ENCODE measurements at places on chromosomes 4 and X.
A peak's percentile ranks its signal among the peaks of the same experiment; 100 is the strongest.

DNA sequence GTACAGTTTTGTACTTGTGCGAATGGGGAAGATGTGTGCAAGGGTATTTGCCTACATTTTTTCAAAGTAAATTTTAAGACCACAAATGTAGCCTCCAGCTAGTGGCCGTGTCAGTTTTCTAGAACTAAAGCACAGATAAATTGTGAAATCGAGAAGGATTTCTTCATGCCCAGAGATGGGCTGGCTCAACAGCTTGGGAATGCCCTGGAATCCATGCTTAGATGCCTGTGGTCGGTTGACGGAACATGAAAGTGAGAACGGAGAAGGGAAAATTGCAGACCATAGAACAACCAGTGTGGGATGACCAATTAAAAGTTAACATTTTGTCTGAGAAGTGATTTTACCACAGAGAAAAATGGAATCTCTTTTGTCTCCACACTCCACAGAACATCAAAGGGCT lies 73.2 kb upstream of the VCX2 start:
- no peak for DNase-seq

DNA sequence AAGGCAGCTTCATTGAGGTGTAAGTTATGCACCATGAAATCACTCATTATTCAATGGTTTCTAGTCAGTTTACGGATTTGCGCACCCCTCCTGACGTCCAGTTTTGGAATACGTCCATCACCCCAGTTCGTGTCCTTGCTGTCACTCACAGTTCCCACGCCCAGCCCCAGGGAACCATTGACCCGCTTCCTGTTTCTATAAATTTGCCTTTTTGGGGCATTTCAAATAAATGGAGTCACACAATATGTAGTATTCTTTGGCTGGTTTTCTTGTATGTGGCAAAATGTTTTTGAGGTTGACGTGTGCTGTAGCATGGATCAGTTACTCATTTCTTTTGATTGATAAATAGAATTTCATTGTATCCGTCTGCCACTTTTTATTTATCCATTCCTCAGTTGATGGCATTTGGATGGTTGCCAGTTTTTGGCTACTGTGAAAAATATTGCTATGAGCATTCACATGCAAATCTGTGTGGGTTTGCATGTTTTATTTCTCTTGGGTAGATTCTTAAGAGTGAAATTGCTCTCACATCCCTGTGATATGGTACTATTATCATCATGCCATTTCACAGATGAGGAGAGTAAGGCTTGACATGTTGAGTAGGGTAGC lies 18.4 kb upstream of the SORCS2 start:
- DNase-seq = no peak

DNA sequence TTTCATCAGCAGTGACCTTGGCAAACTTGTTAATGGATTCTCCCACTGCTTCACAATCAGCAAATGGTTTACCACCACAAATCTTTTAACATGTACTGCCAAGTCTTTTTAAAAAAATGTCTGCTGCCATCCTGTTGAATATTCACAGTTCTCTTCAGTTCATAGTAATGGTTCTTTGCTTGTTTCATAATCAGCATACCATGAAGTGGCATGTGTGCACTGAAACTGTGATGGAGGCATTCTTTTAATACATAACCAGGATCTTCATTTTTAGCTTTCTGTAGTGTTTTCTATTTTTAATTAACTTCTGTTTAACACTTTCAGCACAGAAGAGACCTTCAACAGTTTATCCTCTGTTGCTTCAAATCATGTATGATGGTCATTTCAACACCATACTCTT lies 230.1 kb upstream of the ARSJ start:
- DNase-seq = no peak

GRCh38 chr4:108215055-108215454 lies 46.3 kb upstream of the LEF1 start:
- DNase-seq = no peak

- no peak for DNase-seq
Observed at GRCh38 chrX:70592091-70592490, 147.5 kb downstream of the DLG3 start.

GRCh38 chr4:77002321-77003107 lies 53.0 kb downstream of the SEPTIN11 start:
- no peak for DNase-seq

DNA sequence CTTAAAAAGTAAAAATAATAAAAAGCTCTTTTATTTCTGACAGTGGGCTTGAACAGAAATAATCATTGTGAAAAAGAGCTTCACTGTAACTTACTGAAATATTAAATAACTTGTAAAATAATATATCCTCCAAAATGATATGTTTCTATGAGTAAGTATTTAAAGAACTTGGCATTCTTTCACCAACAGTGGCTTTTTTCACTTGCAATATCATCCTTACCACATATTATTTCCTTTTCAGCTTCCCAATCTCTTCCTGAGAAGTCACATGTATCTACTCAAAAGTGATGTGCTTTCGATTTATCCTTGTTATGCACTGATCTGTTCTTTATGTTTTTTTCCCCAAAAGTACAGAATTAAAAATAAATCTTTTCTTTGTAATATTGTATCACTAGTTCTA lies 2.2 kb upstream of the PCDH18 start:
- no peak for DNase-seq

DNA sequence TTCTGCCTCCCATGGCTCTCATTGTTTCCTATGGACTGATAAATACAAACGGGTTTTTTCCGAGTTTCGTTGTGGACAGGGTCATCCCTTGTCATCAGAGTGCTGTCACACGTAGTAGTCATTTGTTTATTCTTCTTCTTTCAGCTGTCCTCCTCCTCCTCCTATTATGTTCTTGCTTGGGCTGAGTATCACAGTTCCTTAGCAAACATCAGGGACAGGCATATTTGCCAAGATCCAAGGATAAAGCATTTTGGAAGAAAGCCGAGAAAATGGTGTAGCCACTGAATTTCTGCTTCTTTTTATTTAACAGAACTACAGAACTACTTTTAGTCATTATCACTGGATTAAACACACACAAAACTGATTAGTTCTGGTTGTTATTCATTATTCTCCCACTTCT lies 167.9 kb downstream of the MAML3 start:
- no peak for DNase-seq

- DNase-seq = no peak
Observed at GRCh38 chr4:26325191-26325590, 4.4 kb downstream of the RBPJ start.

DNA sequence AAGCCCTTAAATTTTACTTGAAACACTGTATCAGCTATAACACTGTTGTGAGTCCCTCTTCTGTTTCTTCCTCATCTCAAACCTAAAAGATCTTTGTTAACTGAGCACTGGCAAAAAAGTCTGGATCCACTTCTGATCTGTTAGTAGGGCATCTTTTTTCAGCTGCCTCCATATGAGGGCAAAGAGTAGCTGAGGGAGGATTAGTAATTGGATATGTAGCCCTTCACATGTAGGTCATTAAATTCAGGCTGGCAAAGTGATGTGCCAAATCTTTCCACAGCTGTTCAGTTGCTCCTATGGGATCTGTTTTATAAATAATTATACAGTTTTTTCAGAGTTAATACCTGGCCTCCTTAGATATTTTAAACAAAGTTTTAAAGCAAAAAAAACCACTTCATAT lies 1.1 kb upstream of the TRMT10A start:
- no peak for DNase-seq

DNA sequence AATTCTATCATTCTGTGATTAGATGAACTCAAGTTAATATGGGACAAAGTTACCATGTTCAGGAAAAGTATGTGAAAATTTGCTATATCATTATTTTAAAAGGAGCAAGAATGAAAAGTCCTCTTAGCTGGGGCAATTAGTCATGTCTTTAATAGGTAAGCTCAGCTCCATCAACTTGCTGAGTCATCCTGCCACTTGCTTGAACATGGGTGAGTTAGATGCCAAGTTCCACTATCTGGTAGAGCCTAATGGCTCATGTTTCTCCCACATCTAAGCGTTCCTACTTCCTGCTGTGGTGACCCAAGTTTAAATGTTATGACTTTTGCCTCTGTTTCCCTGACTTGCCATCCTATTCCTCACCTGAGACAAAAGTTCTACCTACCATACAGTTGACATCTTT lies 276.8 kb downstream of the ZNF674 start:
- no peak for DNase-seq

GRCh38 chrX:111041018-111041462 lies 55.0 kb upstream of the PAK3 start:
- no peak for DNase-seq

DNA sequence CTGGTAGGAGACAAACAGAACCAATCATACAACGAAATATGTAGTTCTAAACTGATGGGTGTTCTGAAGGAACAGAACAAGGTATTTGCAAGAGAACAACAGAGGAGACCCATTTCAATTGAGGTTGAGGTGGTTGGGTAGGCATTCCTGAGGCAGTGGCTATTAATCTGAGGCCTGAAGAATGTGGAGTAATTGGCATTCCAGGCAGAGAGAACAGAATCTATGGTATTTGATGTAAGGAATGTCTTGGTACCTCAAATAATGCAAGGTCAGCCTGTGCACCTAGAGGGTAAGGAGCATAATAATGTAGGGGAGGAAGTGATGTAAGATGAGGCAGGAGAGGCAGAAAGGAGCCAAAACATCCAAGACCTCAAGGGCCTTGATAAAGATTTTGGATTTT lies 109.5 kb upstream of the TEX13C start:
- peak; percentile 70 for DNase-seq

- no peak for DNase-seq
Observed at GRCh38 chr4:168257768-168258167, 60.8 kb downstream of the DDX60 start.

GRCh38 chr4:138404251-138404650 lies 162.1 kb upstream of the SLC7A11 start:
- no peak for DNase-seq

DNA sequence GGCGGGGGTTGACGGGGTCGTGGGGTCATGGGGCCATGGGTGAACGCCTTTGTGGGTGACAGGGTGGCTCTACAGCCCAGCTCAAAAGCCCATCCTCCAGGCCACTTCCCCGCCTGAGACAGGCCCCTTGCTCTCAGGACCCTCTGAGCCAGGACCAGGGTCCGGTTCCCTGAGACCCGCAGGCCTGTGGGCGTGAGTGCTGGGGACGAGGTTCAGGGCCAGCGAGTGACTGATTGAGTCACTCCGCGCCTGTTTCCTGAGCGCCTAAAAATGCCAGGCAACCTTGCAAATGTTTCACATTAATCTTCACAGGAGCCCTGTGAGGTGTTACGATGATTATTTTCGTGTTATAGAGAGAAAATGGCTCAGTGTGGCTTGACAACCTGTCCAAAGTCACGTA lies 97.8 kb downstream of the ZNF674 start:
- no peak for DNase-seq

DNA sequence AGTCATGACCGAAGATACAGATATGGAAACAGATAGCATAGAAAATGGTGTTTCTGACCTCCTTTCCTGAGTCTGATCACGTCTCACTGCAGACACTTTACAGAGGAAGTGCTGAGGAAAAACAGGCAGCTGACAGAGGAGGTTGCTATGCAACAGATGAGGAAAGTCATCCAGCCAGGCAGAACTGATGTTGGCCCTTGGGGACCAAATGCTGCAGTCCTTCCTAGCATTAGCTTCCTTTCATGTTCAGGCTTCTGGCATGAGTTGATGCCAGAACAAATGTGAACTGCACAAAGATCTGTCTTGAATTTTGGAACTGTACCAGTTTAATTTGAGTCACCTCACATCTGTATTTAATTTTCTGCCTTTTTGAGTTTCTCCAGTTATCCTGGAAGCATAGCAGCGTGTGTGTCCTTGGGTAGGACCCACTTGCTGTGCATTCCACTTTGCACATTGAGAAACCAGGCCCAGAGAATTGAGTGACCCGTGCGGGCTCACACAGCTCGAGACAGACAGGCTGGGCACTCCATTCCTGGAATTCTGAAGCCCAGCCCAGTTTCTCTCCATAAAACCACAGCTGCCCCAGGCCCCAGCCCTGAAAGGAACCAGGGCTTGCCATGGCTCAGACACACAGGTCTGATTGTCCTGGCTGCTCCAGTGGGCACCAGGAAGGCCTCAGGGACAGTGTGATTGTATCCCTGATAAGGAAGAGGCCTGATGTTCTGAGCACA lies 1.4 kb upstream of the MAGED1 start:
- DNase-seq = no peak

- DNase-seq = no peak
Observed at GRCh38 chrX:94645726-94646125, 971.7 kb downstream of the FAM133A start.

DNA sequence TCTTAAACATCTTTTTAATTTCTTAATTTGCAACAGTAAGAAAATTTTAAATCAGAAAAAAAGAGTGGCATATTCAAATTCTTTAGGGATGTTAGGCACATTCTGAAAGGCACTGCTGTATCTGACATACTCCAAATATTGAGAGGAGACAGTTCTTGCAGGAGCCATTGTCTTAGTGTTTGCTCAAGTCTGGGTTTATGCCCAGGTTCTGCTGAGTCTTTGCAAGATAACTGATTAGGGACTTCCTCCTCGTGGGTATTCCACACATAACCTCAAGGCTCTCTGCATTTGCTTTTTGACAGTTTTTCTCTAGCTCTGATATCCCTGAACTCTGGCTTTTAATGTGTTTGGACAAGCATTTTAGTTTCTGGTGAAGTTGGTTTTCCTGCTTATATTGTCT lies 52.6 kb downstream of the RPS3A start:
- no peak for DNase-seq

GRCh38 chr4:180542445-180543100 lies 1700.6 kb upstream of the TENM3 start:
- no peak for DNase-seq

- DNase-seq = no peak
Observed at GRCh38 chr4:24777536-24778463, 17.6 kb upstream of the SOD3 start.

- DNase-seq = no peak
Observed at GRCh38 chr4:101355246-101355645, 7.9 kb upstream of the PPP3CA start.

- DNase-seq = no peak
Observed at GRCh38 chrX:2410279-2411020, 90.3 kb downstream of the DHRSX start.

- DNase-seq = no peak
Observed at GRCh38 chrX:16985286-16985685, 38.8 kb downstream of the REPS2 start.

- no peak for DNase-seq
Observed at GRCh38 chr4:181559637-181560036, 683.6 kb upstream of the TENM3 start.

DNA sequence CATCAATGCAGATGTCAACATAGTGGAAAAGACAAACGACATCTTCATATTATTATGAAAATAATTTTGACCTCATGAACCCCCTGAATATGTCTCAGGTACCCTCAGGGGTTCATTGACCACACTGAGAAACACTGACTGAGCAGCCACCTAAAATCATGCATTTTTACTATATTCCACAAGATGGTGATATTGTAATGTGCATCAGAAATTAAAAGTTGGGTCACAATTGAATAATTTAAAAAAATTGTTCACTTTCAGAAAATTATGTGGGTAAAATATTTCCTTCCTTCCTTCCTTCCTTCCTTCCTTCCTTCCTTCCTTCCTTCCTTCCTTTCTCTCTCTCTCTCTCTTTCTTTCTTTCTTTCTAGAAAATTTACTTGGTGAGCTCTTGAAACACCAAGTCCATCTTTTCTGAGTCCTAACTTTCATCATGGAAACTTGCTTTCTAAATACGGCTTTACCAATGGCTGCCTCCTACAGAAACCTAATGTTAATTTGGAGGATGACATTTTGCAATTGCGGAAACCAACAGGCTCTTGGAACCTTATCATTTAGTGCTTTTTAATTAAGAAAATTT lies 103.6 kb downstream of the RTL3 start:
- no peak for DNase-seq

Measured in iPS DF 19.7 (cell line).